ENCODE measurements at places on chromosomes 4 and X.

DNA sequence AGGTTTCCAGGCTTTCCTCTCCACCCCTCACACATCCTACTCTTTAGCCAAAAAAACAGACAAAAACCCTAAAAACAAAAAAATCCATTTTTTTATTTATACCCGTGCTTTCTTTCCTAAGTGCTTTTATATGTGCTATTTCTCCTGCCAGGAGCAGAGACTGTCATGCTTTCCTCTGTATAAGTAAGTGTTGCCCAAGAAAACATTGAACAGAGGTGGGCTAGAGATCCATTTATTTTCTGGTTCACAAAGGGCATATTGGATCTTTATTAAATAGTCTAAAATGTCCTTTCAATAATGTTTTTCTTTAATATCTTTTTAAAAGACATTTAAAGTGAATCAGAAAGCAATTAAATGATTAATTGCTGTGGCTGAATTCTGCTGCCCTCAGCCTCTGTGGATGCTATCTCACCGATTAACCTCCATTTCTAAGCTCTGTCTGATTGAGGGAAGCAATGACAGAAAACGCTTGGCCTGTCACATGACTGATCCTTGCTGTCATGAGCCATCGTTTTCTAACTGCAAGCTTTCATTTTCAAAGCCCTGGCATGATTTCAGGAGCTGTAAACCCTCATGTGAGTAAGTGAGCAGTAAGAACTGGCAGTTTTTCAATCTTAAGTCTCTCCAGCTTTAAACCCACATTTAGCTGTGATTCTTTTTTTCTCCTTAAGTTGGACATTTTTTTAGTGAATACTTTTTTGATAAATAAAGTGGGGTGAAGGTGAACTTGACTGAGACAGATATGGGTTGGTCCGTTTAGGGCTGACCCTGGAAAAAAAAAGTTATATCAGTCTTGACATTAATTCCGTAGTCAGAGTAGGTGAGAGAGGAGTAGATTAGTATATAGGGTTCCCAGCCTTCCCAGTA lies 180.7 kb upstream of the PGRMC2 start:
- DNase-seq = no peak

DNA sequence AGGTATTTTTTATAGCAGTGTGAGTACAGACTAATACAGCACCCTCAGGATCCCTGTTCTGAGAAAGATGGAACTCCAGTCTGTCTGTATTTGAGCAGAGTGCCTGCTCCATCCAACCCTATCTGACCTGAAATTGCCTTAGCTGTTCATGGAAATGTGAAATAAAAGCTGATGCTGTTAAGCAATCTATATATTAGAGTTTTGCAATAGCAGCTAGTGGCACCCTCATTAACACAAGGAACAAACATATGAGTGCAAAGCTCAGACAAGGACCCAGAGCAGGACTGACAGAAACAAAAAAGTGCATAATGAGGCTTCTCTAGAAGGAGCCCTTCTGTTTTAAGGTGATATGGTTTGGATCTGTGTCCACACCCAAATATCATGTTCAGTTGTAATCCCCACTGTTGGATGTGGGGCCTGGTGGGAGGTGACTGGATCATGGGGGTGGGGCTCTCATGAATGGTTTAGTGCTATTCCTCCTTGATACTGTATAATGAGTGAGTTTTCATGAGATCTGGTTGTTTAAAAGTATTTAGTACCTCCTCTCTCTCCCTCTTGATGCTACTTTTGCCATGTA lies 272.9 kb upstream of the KLF3 start:
- DNase-seq = no peak

- DNase-seq = no peak
Measured at GRCh38 chrX:119778829-119779228, 12.6 kb downstream of the RPL39 start.

- DNase-seq = no peak
Measured at GRCh38 chr4:140423106-140423505, 4.3 kb downstream of the CLGN start.

DNA sequence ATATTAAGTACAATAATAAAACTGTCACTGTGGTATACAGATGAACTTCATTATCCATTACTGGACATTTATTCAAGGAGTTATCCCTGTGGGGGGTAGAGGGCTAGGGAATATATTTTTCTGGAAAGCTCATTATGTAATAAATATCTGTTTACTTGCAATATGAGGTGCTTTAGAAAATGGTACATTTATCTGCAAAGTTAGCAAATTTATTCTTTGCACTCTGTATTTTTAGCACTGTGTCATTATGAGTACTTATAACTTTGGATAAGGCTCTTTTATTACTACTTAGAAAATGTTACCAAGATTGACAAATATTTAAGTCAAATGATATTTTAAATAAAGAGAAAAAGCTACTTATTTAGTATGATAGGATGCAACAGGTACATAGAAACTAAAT lies 37.8 kb downstream of the ANKRD17 start:
- no peak for DNase-seq

- DNase-seq = no peak
Measured at GRCh38 chr4:158013858-158014257, 159.0 kb downstream of the GASK1B start.

- no peak for DNase-seq
Measured at GRCh38 chr4:41912546-41912945, 22.7 kb upstream of the TMEM33 start.

GRCh38 chrX:124679199-124679598 lies 332.8 kb downstream of the SH2D1A start:
- no peak for DNase-seq

GRCh38 chr4:98518559-98519267 lies 139.7 kb downstream of the TSPAN5 start:
- DNase-seq = no peak

- DNase-seq = no peak
Measured at GRCh38 chrX:143934542-143934941, 50.7 kb downstream of the UBE2NL start.
